M059J (cell line): ENCODE measurements at places on chromosomes 2 and 18.
A peak's percentile ranks its signal among the peaks of the same experiment; 100 is the strongest.

DNA sequence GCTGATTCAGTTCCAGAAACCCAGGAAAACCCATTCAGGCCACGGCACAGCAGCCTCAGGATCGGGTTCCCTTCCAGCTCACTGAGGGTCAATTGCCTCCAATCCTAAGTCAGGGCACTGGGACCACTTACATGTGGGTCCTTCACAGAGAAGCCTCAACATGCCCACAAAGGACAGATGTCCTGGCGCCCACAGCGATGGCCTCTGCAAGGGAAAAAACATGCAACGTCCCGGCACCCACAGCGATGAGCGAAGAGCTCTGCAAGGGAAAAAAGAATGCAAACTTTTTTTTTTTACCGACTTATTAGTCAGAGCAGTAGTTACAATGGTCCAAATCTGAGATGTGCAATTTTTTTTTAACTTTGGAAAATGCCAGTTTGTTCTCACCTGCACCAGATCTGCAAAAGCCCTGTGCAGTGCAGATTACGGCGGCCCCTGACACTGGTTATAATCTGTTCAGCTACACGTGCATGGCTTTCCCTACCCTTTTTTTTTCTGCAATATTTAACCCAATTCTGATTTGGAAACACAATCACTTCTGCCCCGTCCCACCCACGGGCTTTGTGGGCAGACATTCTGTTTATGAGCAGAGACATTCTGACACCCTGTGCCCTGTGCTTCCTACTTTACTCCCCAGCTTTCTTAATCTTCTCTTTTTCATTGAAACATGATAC, 159.3 kb upstream of the SALL3 start:
- DNase-seq, result no peak

- DNase-seq, result no peak
Measured at GRCh38 chr18:55337908-55338521, 250.0 kb downstream of the TCF4 start.

DNA sequence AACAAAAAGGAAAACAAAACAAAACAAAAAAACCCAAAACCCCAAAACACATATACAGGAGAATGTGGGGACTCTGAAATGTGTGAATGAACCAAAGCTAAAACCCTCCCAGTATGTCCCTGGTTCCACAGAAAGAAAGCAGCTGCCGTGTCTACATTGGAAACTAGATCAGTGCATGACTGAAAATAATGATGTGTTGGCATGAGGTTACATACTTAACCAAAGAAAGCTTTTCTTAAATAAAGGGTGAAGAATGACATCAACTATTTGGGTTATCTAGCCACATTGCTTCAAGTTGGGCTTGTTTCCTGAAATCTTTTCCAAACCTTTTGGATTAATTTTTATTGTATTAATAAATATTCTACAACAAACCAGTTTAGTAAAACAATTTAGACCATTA, 91.9 kb upstream of the FN1 start:
- DNase-seq, result peak; percentile 39

- peak; percentile 30 for DNase-seq
Measured at GRCh38 chr18:26419746-26420145, 128.6 kb downstream of the KCTD1 start.

DNA sequence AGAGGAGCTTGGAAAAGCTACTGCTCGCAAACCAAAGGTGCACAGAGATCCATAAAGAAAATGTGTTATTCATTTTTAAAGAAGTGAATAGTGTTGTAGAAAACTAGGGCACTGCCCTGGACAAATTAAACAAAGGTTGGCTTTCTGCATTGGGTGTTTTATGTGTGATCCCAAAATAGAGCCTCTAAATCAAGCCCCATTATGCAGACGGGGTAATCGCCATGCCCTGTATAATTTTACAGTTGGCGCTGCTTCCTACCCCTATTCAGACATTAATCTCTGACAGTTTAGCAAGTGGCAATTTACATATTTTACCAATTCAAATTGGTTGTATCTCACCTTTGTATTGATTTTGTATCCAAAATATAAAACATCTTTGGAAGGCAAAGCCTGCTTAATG, 109.1 kb downstream of the PID1 start:
- no peak for DNase-seq

- DNase-seq, result peak; percentile 66
Measured at GRCh38 chr2:134070281-134070741, 183.6 kb upstream of the MGAT5 start.

DNA sequence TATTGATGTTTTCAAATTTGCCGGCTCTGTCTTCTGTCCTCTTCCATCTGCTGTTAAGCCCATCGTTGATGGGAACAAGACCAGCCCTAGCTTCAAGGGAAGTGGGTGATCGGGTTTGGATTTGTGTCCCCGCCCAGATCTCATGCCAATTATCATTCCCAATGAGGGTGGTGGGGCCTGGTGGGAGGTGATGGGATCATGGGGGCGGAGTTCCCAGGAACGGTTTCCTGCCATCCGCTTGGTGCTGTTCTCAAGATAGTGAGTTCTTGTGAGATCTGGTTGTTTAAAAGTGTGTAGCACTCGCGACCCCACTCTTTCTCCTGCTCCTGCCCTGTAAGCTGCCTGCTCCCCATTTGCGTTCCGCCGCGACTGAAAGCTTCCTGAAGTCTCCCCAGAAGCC, 9.5 kb downstream of the ASB18 start:
- no peak for DNase-seq

- no peak for DNase-seq
Measured at GRCh38 chr18:26134107-26134506, 438 bp downstream of the PSMA8 start.

- DNase-seq, result peak; percentile 71
Measured at GRCh38 chr2:158740621-158741020, 54.5 kb upstream of the DAPL1 start.

DNA sequence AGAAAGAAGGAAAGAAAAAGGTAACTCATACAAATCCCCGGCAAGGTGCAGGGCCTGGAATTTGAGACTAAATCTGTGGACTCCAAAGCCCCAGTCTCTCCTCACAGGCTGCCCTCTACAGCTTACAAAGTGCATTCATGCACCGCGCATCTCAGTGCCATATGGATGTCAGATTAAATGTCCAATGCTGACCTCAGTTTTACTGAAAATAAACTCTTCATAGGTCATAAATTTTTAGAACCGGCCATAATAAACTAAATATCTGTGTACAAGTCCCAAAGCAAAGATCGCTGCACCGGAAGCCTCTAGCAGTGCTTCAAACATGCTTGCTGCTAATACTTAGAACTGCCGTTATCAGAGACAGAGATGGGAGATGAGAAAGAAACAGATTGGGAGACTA, 17.7 kb downstream of the ST6GAL2 start:
- DNase-seq, result no peak

GRCh38 chr2:132608311-132608710, 61.7 kb downstream of the LYPD1 start:
- no peak for DNase-seq

DNA sequence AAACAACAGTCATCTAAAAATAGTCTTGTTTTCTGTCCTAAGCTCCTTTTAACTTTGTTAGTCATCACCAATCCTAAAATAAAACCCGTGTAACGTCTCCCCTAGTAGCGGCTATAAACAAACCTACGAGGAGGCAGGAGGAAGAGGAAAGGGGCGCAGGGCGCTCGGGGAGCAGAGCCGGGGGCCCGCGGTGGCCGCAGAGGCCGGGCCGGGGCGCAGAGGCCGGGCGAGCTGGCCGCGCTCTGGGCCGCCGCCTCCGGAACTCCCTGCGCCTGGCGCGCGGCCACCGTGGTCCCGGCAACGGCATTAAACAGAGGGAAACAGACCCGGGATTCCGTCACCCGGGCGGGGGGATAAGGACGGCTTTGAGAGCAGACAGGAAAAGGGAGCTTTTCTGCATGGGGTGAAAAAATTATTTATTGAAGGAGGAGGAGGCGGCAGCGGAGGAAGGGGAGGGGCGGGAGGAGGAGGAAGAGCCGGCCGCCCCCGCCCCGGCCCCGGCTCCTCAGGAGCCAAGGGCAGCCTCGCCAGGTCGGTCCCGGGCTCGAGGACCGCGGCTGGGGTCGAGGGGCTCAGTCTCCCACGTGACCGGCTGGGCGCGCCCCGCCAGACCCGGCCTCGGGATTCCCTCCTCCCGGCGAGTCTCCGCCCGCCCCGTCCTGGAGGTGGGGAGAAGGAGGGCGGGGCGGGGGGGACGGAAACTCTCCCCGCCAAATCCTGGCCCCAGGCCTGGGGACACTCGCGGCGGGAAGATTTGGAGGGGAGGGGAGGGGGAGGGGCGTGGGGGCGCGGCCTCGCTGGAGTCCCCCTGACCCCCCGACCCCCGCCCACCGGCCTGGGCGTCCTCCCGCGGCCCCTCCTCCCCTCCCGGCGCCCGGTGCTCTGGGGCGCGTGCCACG, 1.8 kb upstream of the NFATC1 start:
- DNase-seq, result peak; percentile 86

DNA sequence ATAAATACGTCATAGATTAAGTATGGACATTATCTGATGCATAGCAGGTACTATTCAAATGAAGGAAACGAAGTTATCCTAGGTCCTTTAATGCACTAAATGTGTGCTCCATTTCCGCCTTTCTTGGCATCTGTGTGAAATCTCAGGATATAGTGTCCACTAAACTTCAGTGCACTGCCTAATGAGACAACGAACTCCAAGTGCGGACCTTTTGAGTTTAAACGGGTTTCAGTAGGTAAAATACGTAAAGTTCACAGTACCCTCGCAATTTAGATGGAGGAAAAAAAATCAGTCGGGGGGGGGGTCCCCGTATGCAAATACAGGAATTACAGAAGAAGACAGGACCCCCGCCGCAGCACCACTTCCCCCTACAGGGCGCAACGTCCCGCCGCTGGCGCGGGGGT, 729 bp upstream of the REL start:
- peak; percentile 24 for DNase-seq

GRCh38 chr2:121173112-121173511, 111.9 kb downstream of the TFCP2L1 start:
- DNase-seq, result peak; percentile 55

DNA sequence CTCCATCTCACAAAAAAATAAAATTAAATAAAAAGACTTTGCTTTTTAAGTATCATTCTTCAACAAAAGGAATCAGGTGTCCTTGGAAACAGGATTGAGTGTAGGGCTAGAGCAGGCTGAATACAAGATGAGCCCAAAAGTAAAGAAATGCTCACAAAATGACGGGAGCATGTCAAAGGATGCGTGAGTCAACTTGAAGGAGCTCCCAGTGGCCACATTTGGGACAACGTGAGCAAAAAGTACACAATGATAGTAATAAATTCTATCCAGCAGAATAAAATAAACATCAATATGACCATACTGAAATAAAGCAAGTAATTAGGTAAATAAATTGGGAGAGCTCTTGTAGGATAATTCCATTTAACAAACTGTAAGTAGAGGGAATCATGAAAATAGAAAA, 220.7 kb downstream of the PHLPP1 start:
- DNase-seq, result no peak

DNA sequence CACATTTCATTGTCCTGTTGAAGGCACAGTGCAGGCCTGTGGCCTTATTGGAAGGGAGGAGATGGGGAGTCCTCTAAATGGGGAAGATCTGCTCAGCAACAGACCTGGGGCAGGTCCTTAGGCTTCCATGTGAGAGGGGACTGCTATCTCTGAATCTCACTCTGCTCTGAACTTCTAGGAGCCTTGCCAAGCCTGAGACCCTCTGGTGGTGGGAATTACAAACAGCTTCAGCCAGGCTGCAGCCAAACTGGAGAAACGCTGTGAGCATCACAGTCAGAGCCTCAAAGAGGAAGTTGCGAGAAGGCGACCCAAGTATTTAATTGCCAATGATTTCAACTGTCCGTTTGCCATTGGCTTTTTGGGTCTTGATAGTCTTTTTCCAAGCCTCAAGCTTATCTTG, 66.8 kb upstream of the MC2R start:
- no peak for DNase-seq

DNA sequence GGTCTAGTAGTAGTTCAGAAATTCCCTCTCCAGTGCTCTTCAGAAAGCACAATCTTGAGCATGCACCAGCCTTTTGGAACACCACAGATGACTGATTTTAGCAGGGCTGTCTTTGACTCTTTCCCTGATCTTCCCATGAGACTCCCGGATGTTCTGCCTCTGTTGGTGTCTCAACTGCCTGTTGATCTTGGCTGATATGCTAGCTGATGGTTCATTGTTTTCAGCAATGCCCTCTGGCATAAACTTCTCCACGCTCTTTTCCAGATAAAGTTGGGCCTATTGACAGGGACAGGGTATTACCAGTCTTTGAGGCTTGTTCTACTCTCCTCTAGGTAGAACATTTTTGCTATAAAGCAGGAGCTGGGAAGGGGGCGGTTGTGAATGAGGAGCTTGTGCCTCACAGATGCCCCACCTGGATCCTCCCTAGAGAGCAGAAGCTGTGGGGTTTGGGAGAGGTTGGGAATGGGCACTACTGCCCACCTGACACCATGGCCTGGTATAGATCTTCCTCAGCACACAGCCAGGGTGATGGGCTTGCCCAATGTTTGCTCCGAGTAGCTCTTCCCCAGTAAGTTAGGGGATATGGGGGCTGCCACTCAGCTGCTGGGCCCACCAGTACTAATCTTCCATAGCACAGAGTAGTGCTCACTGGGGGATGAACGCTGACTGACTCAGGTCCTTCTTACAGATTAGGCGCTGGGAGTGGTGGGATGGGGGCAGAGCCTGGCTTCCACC, 111.3 kb downstream of the PTGR3 start:
- no peak for DNase-seq

GRCh38 chr2:24658531-24659202, 134.5 kb downstream of the PTRHD1 start:
- DNase-seq, result no peak

DNA sequence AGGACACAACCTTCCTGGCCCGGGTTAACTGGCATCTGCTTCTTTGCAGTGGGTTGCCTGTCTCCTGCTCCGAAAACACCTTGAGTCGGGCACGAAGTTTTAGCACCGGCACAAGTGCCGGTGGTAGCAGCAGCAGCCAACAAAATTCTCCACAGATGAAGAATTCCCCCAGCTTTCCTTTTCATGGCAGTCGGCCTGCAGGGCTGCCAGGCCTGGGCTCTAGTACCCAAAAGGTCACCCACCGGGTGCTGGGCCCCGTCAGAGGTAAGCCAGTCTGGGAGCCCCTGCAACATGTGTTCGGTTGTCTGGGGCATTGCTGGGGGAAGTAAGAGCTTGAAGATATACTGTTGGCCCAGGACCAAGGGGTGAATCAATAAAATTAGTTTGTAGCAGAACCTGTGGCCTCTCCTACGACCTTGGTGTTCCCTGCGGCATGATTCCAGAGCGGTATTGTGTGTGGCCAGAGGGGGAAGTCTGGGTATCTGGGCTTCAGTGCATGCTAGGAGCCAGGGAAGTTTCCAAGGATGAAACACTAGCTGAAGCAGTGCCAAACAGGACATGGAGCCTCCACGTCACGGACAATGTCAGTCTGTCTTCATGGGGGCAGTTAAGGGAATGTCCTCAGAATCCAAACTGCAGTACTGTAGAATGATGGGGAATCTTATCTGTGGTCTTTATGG, 7.8 kb downstream of the AGBL5 start:
- DNase-seq, result no peak

- DNase-seq, result no peak
Measured at GRCh38 chr2:26740346-26740745, 23.7 kb upstream of the SLC35F6 start.

DNA sequence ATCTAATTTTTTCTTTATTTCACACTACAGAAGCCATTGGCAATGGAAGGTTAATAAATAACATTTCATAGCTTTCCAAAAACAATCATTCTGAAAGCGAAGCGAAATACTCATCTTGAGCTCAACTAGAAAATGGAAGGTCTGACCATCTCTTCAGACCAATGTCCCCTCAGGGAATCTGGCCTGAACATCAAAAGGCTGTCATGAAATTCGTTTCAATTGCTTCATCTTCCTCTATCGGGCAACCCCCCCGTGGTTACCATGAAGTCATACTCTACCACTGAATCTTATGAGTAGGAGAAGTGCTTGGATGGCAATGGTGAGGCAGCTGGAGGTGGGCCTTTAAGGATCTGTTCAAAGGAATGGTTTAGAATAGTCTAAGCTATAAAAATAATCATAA, 22.9 kb upstream of the CYTIP start:
- no peak for DNase-seq
